Activated CD4-positive, CD25-positive, alpha-beta regulatory T cell treated with anti-CD3 and anti-CD28 coated beads, Interleukin-2, amount 50 U/mL, for 16 hours (primary cell): ENCODE measurements at places on chromosomes 12 and 14.

DNA sequence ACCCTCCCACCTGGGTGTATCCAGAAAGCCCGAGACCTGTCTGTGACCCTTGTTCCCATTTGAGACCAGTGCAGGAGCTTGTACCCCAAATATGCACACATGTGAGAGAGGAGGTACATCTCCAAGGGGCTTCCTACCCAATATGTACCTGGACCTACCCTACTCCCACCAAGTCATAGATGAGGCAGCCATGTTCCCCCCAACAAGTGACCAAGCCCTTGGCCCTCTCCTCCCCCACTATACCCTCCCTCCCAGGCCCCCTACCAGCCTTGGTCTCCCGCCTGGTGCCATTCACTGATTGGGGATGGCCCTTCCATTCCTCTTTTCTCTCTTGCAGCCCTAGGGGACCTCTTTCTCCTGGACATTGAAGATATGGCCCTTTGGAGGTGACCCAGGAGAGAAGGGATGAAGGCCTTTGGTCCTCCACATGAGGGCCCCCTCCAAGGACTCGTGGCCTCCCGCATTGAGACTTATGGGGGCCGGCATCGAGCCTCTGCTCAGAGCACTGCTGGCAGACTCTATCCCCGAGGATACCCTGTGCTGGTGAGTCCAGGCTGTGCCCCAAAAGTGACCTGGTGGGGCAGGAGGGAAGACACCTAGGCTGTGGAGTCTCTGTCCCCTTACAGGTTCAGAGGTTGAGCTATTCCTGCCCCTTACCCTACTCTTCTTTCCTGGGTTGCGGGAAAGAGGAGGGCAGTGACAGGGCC, 1.5 kb downstream of the PLEKHG6 start:
- no peak for DNase-seq

- no peak for DNase-seq
These were observed 357.9 kb upstream of the TMEM132C start for GRCh38 chr12:127909041-127909440.

DNA sequence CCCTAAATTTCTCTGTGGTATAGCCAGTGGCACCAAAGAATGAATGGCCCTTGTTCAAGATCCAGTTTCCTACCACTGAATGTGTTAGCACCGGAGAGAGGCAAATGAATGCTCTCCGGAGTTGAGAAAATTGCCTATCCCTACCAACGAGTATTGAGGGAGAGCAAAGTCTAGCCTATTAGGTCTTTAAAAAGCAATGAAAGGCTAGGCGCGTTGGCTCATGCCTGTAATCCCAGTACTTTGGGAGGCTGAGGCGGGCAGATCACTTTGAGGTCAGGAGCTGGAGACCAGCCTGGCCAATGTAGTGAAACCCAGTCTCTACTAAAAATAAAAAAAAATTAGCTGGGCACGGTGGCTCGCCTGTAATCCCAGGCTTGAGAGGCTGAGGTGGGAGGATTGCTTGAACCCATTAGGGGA, 898 bp upstream of the RAB15 start:
- DNase-seq: no peak

GRCh38 chr12:8453796-8454195, 2.0 kb upstream of the CLEC6A start:
- no peak for DNase-seq

GRCh38 chr12:20248646-20249045, 119.7 kb upstream of the PDE3A start:
- DNase-seq: no peak

DNA sequence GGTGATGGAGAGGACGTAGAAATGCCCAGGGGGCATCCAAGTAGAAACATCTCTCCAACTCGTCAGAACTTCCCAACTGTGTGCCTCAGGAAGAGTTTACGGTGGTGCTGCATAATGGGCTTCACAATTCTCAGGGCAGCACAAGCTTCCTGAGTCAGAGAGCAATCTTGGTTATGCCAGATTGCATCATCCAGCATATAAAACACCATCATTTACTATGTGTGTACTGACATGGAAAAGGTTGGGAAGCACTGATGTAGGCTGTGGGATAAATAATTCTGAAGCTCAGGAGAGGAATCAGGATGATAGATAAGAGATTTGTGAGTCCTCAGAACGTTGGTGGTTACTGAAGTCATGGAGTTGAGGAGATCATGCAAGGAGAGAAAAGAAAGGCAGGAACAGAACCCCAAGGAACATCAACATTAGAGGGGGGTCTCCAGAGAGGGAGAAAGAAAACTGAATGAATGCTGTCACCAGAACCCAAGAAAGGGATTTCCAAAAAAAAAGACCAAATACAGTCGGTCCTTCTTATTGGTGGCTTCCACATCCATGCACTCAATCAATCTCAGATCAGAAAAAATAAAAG, 4.7 kb upstream of the NCKAP5L start:
- no peak for DNase-seq

- DNase-seq: no peak
These were observed 272.5 kb downstream of the C12orf50 start for GRCh38 chr12:87756721-87757120.

GRCh38 chr14:56903304-56903969, 93.2 kb upstream of the OTX2 start:
- no peak for DNase-seq

- no peak for DNase-seq
These were observed 872.0 kb upstream of the FLRT2 start for GRCh38 chr14:84657911-84658310.

GRCh38 chr14:95413289-95414215, 93.8 kb upstream of the CLMN start:
- no peak for DNase-seq

DNA sequence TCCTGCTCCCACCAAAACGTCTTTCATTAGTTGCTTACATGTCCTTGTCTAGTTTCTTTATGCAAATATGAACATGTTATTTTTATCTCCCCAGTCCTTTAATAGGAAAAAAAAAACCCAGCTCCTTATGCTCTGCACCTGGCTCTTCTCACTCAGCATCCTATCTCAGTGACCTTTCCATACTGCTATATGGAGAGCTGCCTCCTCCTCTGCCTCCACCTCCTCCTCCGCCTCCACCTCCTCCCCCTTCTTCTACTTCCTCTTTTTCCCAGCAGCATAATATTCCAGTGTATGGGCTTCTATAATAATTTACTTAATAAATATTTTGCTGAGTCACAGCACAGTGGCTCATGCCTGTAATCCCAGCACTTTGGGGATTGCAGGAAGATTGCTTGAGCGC, 31.5 kb downstream of the ABCB9 start:
- DNase-seq: no peak

DNA sequence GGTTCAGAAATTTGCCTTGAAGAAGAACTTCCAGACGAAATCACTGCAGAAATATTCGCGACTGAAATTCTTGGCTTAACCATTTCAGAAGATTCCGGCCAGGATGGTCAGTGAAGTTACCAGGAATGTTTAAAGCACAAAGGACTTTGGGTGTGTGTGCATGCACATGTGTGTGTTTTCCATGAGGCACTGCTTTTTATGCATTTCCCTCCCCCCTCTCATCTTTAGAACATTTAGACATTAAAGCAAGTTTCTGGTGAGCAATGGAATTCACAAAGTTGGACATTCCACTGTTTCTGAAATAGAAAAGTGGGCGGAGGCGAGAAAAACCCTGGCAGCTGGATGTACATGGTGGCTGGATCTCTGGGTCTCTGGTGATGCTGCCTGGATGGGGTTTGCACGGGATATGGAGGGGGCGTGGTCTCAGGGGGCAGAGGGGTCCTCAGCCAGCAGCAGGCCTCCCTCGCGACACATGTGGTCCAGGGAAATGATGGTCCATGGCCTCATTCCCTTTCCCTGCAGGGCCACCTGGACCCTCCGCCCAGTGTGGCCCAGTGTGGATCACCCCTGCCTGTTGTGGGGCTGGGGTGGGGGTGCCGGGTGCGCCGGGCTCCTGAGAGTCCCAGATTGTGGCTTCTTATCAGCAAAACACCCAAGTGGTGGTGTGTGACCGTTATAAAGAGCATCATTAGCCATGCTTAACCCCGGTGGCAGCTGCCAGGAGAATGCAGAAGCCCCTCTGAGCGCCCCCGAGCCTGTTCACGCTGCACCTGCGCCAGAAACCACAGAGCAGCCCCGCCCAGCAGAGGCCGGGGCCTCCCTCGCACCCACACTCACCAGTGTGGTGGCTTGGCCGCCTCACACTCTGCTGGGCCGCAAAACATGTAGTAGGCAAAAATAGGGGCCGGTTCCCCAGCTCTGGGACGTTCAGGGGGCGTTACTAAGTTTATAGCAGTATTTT, 17.8 kb upstream of the BCL7A start:
- no peak for DNase-seq

DNA sequence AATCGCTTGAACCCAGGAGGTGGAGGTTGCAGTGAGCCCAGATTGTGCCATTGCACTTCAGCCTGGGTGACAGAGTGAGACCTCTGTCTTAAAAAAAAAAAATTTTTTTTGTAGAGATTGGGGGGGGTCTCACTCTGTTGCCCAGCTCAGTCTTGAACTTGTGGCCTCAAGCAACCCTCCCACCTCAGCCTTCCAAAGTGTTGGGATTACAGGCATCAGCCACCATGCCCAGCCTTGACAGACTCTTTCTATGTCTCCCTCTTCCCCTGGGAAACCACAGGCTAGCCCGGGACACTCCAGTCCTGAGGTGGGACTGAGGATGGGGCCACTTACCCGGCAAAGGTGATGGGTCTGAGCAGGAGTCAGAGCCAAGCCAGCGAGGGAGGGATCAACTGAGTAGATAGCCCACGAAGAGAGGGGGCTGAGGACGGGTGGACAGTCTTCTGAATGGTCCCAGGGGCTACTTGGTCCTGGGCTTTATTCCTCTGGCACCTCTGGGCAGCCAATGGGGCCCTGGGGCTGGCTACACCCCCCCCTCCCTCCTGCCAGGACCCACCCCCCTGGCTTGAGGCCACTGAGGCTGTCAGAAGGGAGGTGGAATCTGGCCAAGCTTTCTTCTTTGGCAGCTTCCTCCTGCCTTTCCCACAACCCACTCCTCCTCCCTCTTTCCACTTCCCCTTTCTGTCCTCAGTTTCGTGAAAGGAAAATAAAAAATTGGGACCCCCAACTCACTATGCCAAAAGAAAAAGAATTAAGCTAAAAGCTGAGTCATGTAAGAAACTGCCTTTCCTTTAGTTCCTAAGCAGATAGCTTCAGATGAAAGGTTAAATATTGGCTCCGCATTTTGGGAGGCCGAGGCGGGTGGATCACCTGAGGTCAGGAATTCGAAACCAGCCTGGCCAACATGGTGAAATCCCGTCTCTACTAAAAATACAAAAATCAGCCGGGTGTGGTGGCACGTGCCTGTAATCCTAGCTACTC, at the start of gene SDS:
Gene SDS, minus strand, starts transcription at position 453 of the 981 bp plus-strand sequence. CDS start 4,179 bp downstream, outside the sequence.
- DNase-seq: no peak

GRCh38 chr14:55411426-55412389, at the start of gene ATG14:
TSS of gene ATG14 (minus strand) at chr14:55411830. CDS start at chr14:55411822, 8 bp downstream.
- DNase-seq: peak; percentile 45

DNA sequence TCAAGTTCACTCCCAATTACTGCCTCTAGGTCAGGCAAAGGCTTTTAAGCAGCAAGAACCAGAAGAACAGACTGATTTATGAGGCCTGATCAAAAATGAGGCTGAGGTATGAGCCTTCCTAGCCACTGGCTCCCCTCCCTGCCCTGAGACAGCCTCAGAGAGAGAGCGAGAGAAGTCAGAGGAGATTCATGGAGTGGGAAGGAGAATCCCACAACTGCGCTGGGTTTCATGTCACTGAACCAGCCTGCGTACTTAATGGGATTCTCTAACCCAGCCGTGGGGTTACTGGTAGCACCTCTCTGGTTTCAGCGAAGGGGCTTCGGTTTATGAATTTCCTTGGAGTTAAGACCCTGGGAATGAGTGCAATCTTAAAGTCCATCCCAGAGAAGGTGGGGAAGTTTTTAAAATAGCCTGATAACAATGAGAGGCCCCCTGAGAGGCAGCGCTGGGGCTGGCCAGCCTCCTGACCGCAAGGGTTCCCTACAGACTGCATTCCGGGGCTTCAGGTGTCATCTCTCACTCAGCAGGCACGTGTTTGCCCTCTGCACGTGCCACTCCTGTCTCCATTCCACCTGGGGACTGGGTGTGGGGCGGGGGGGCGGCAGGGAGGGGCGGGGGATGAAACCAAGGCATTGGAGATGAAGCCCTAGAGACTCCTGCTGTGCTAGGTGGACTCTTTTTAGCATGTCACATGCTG, 6.1 kb upstream of the GPRC5A start:
- no peak for DNase-seq

DNA sequence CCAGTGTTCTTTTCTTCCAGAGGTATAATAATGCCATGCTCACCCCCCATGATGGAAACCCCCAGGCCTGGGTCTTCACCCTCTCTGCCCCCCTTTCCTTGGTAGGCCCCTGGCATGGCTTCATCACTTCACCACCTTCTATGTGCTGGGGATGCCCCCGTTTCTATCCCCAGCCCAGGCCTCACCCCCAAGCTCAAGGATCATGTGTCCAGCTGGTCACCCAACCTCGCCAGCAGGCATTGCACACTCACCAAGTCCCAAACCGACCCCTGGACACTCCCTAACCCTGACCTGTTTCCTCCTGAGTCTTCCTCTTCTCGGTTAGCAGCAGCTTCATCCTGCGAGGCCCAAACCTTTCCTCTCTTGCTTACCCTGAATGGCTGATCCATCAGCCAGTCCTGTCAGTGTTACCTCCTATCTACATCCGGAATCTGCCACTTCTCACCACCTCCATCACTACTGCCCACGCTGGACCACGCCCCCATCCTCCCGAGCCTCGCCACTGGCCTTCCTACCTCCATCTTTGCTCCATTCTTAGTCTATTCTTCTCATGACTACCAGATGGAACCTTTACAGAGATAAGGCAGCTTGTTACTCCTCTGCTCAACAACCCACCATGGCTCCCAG, 69.0 kb downstream of the MVK start:
- no peak for DNase-seq

GRCh38 chr12:70644861-70645260, 7.6 kb upstream of the PTPRB start:
- DNase-seq: no peak

GRCh38 chr14:96797582-96798349, 584 bp downstream of the VRK1 start:
- peak; percentile 8 for DNase-seq

GRCh38 chr14:26199590-26200370, 398.1 kb downstream of the NOVA1 start:
- DNase-seq: no peak

DNA sequence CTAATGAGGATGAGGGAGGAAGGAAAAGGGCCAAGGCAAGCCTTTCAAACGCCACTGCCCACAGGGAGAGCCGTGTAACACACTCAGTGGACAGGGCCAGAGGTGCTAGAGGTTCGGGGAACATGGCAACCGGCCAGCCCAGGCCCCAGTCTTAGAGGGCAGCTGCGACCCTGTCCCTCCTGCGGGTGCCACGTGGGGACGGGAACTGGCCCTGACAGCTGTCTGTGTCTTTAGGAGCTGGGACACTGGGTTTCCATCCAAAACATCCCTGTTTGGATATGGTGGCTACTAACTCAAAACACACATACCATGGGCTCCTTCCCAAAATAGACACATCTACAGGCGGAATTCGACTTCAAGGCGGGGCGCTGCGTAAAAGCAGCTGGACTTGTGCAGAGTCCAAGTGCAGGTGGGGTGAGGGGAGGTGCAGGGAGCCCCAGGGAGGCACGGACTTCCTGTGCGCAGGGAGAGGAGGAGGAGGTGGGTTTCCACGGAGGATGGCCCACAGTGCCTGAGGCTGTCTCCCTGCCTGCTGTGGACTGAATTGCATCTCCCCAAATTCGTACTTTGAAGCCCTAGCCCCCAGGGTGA, 184.7 kb downstream of the PIWIL1 start:
- no peak for DNase-seq
